HT-29 (cell line): ENCODE measurements at places on chromosomes 7 and 10. TPM values are rescaled to one million over a fixed set of nuclear protein-coding genes. Genes with fewer than 3 reads are reported as not detected.

DNA sequence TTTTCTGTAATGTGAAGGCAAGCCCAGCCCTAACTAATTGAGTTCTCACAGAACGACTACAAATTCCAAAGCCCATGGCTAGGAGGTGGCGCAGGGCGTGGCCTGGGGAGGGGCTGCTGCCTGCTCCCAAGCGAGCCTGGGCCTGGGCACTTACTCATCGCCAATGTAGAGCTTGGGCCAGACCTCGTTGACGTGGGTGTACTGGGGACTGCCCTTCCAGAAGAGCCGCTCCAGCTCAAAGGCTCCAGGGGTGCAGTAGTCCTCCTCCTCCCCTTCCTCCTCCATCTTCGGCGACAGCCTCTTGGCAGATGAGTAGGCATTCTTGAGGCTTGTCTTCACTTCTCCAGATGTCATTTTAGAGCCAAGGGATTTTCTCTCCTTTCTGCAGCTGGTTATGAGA is 53.3 kb upstream of the SAMD8 start:
- DNase-seq, result no peak

DNA sequence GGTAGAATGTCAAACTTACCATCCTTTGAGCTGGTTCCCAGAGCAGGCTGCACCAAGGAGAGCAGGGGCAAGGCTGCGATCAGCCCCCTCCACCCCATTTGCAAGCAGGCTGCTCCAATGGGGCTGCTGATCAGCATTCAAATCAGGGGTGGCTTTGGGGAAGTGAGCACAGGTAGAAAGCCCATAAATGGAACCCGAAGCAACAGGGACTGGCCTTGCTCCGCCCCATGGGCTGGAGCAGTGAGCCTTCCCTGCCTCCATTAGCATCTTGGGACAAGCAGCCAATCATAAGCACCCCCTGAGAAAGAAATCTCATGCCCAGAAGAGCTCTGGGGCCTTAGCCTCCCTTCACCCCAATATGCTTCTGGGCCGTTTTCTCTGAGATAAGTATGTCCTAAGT is 4.0 kb upstream of the PKD1L1 start:
- DNase-seq, result no peak

DNA sequence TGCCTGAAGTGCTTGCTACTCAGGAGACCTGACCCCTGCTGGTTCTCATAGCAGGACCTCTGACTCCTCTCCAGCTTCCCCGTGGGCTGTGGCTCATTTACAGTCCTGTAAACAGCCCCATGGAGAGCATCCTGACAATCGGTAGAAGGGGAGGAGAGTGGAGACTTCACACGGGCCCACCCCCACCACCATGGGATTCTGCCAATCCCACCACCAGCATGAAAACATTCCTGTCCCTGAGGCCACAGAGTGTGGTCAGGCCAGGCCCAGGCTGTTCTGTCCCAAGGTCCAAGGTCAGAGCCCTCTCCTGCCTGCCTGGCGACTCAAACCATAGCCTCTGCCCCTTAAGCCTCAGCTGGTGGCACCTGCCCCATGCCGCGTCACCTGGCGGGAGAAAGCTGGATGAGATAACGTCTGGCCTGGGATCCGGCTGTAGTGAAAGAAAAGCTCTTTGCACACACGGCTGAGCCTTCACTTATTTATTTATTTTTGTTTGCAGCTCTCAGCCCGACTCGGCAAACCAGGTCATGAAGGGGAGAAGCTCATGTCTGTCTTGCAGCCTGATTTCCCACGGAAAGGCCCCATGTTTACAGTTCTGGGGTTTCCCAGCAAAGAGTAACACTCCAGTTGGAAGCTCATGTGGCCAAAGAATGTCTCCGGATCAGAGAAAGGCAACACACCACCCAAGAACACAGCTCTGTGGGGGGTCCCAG is 293.6 kb upstream of the ZMIZ1 start:
- DNase-seq, result no peak

- no peak for DNase-seq
These were observed 44.5 kb upstream of the PIK3CG start for GRCh38 chr7:106820321-106821217.

The ODAD2 gene
- total RNA-seq, result not detected in 2 replicates
